HuH-7 (cell line): ENCODE measurements at places on chromosomes 16 and 17.

GRCh38 chr17:74128456-74129211 lies 74.8 kb upstream of the RPL38 start:
- no peak for DNase-seq

GRCh38 chr16:85995541-85996423 lies 96.8 kb downstream of the IRF8 start:
- DNase-seq: no peak

GRCh38 chr17:18362698-18363100 lies 651 bp downstream of the SHMT1 start:
- peak; percentile 40 for DNase-seq

- no peak for DNase-seq
Observed at GRCh38 chr17:55727275-55727674, 4.6 kb upstream of the TMEM100 start.

GRCh38 chr16:83994087-83994486 lies 26.0 kb downstream of the NECAB2 start:
- DNase-seq: peak; percentile 48

DNA sequence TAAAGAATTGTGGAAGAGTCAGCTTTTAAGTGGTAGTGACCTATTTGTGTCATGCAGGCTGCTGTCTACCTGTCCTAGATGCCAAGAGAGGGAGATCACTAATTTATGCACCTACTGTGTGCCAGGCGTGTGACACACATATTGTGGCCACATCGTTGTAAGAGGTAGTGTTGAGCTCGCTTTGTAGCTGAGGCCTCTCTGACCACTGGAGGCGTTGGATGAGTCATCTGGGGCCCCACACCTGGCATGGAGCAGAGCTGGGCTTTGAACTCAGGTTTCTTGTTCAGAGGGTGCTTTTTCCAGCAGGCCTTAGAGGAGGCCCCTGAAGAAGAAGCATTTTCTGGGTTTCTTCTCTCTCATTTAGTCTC lies 52.3 kb upstream of the LGALS9 start:
- no peak for DNase-seq
